ENCODE measurements at places on chromosomes 3 and 15. TPM values are rescaled to one million over a fixed set of nuclear protein-coding genes. Genes with fewer than 3 reads are reported as not detected.

GRCh38 chr15:73034221-73034620, 18.0 kb upstream of the NEO1 start:
- no peak for DNase-seq
- H3K4me3 ChIP-seq: no peak overlapping the region
- no peaks in the 10 kb centered on the region for H3K36me3 ChIP-seq
- no peaks in the 10 kb centered on the region for H3K4me1 ChIP-seq

- DNase-seq: no peak
- H3K27me3 ChIP-seq: no peaks in the 10 kb centered on the region
- H3K27ac ChIP-seq: no peak overlapping the region
- peaks cover 4% of the 10 kb centered on the region for H3K4me1 ChIP-seq
- no peak overlapping the region for H3K4me3 ChIP-seq
- H3K36me3 ChIP-seq: no peaks in the 10 kb centered on the region
Observed at GRCh38 chr15:82186719-82187406, 75.7 kb downstream of the EFL1 start.

The ZCWPW2 gene
- polyA plus RNA-seq: not detected

The OSBPL10 gene
- 65.6 TPM for polyA plus RNA-seq

- H3K27ac ChIP-seq: no peak overlapping the region
- DNase-seq: no peak
- H3K4me1 ChIP-seq: no peaks in the 10 kb centered on the region
- H3K27me3 ChIP-seq: no peaks in the 10 kb centered on the region
Observed at GRCh38 chr3:117874028-117874690, 1160.5 kb downstream of the IGSF11 start.

- no peak for DNase-seq
- no peak overlapping the region for H3K4me3 ChIP-seq
- no peaks in the 10 kb centered on the region for H3K4me1 ChIP-seq
- no peak overlapping the region for H3K27ac ChIP-seq
Observed at GRCh38 chr3:148718982-148719862, 21.5 kb downstream of the AGTR1 start.

DNA sequence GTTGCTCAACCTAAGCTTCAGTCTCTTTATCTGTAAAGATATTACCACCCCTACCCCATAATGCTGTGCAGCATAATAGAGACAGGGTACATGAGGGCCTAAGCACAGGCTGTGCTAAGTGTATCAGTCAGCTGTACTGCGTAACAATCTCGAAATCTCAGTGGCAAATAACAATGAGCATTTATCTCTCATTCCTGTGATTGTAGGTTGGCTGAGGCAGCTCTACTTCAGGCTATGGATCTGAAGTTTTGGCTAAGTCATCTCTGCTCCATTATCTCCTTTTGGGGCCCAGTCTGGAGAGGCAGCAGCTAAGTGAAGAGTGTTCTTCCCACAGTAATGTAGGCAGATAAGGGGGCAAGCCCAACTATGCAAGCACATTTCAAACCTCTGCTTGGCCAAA, 7.1 kb upstream of the SLC6A11 start:
- H3K36me3 ChIP-seq: peaks cover under 1% of the 10 kb centered on the region
- H3K4me3 ChIP-seq: no peak overlapping the region
- DNase-seq: no peak
- H3K27ac ChIP-seq: no peak overlapping the region
- H3K4me1 ChIP-seq: no peaks in the 10 kb centered on the region
- H3K27me3 ChIP-seq: peaks cover 63% of the 10 kb centered on the region

DNA sequence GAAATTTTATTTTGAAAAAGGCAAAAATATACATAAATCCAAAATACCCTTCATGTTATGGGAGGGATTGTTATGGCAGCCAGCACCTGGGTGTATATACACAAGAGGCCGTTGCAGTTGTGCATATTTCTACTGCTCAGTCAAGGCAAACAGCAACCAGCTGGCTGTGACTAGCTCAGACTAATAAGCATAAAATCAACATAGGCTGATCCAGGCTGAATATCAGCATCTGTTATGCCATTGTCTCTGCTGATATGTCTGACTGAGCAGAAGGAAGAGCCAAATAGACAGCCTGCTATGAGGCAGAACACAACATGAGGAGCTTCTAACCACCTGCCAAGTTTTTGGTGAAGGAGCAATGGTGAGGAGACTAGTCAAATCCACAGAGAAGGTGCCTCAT, 457.5 kb upstream of the ALCAM start:
- H3K4me1 ChIP-seq: no peaks in the 10 kb centered on the region
- DNase-seq: no peak
- H3K27ac ChIP-seq: no peak overlapping the region
- no peaks in the 10 kb centered on the region for H3K36me3 ChIP-seq

DNA sequence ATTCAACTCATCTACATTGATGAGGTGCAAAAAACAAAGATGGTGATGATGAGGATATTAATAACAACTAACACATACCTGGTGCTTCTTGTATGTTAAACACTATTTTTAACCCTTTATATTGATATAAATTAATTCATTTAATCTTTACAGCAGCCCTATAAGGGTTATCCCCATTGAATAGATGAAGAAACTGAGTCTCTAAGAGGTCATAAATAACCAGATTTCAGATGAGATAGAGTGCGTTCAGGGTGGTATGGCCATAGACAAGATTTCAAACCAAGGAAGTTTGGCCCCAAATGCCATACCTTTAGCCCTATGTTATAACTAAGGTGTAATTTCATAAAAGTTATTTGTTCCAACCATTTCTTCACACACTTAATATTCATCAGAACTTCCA, 82.6 kb downstream of the CMSS1 start:
- H3K27me3 ChIP-seq: no peaks in the 10 kb centered on the region
- no peak for DNase-seq
- H3K4me1 ChIP-seq: peaks cover 27% of the 10 kb centered on the region
- no peaks in the 10 kb centered on the region for H3K36me3 ChIP-seq
- no peak overlapping the region for H3K4me3 ChIP-seq
- H3K27ac ChIP-seq: no peak overlapping the region

DNA sequence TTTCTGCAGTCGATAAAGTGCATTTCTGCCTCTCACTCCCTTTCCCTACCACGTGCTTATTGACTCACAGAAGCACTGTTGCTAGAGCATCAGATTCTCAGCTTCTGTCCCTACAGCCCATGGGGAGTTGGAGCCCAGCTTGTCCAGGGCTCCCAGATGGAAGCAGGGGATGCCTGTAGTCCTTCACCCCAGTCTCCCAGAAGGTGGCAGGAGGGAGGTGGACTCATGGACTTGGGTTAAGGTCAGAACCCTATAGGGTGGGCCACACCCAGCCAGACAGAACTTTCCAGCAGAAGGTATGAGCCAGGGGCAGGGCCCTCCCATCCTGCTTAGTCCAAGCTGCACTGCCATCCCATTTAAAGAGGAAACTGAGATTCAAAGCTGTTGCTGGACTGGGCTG, 33.1 kb upstream of the SEMA3F start:
- H3K4me1 ChIP-seq: peaks cover 6% of the 10 kb centered on the region
- H3K27ac ChIP-seq: peak overlapping the region; percentile 81
- peaks cover 9% of the 10 kb centered on the region for H3K36me3 ChIP-seq
- no peak for DNase-seq
- H3K27me3 ChIP-seq: no peaks in the 10 kb centered on the region

The GP9 gene
- polyA plus RNA-seq: 6.4 TPM

- H3K4me1 ChIP-seq: no peaks in the 10 kb centered on the region
- no peak for DNase-seq
- no peak overlapping the region for H3K4me3 ChIP-seq
- no peaks in the 10 kb centered on the region for H3K36me3 ChIP-seq
- H3K27ac ChIP-seq: no peak overlapping the region
- H3K27me3 ChIP-seq: no peaks in the 10 kb centered on the region
Observed at GRCh38 chr3:159627229-159627628, 361.4 kb upstream of the IL12A start.

GRCh38 chr3:58737644-58738043, 71.1 kb upstream of the FAM3D start:
- DNase-seq: no peak
- peaks cover 8% of the 10 kb centered on the region for H3K27me3 ChIP-seq

The DNASE1L3 gene
- 9.8 TPM for polyA plus RNA-seq

The DPH6 gene
- 23.8 TPM for polyA plus RNA-seq

GRCh38 chr3:180612364-180612763, 10.4 kb downstream of the TTC14 start:
- H3K4me3 ChIP-seq: no peak overlapping the region
- H3K36me3 ChIP-seq: peaks cover 16% of the 10 kb centered on the region
- H3K27me3 ChIP-seq: no peaks in the 10 kb centered on the region
- DNase-seq: no peak

- no peaks in the 10 kb centered on the region for H3K36me3 ChIP-seq
- no peak for DNase-seq
- H3K27ac ChIP-seq: no peak overlapping the region
- H3K4me3 ChIP-seq: no peak overlapping the region
- H3K27me3 ChIP-seq: peaks cover 4% of the 10 kb centered on the region
Observed at GRCh38 chr3:66179793-66180192, 41.0 kb upstream of the SLC25A26 start.

The CPN2 gene
- polyA plus RNA-seq: not detected

The ACSBG1 gene
- not detected for polyA plus RNA-seq

The ISLR2 gene
- polyA plus RNA-seq: not detected

The SLC9A9 gene
- polyA plus RNA-seq: 26.4 TPM

- H3K27me3 ChIP-seq: no peaks in the 10 kb centered on the region
- no peak overlapping the region for H3K27ac ChIP-seq
- DNase-seq: no peak
- peaks cover 28% of the 10 kb centered on the region for H3K4me1 ChIP-seq
- peak overlapping the region; percentile 22 for H3K4me3 ChIP-seq
Observed at GRCh38 chr15:68733666-68734065, 87.0 kb downstream of the ANP32A start.

The DNAH1 gene
- 1.6 TPM for polyA plus RNA-seq

- H3K27me3 ChIP-seq: peaks cover 32% of the 10 kb centered on the region
- peaks cover under 1% of the 10 kb centered on the region for H3K36me3 ChIP-seq
- DNase-seq: no peak
- no peak overlapping the region for H3K27ac ChIP-seq
- H3K4me3 ChIP-seq: no peak overlapping the region
- no peaks in the 10 kb centered on the region for H3K4me1 ChIP-seq
Observed at GRCh38 chr3:127104586-127104985, 88.3 kb upstream of the PRR23E start.

DNA sequence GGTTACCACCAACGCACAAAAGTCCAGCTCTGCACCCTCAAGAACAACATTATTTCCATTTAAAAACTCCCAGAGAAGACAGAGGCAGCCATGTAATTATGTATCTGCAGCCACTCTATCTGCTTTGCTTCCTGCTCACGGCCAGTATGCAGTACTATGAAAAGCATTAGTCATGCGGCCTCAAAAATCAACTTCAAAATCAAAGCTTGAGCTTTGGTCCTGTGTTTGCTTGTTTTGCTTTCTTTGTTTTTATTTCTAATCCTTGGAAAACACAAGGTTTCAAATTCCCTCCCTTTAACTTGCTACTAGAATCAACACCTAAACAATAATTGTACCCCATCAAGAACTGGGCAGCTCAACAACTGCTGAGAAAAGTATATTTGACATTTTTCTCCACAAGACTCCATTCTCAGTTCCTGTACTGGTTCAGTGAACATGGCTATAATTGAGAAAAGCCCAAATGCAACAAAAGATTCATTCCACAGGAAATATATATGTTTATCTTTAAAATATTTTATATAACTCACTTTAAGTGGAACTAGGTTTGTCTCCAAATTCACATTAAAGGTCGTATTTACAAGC, 37.6 kb downstream of the GBE1 start:
- peaks cover 13% of the 10 kb centered on the region for H3K4me1 ChIP-seq
- no peak for DNase-seq
- H3K27ac ChIP-seq: no peak overlapping the region
- H3K4me3 ChIP-seq: no peak overlapping the region
